Stimulated activated CD4-positive, alpha-beta T cell treated with anti-CD3 and anti-CD28 coated beads, Interleukin-1b, Interleukin-23, amount 100 ng/mL, for 24 hours (primary cell): ENCODE measurements at places on chromosomes 12 and 14.

DNA sequence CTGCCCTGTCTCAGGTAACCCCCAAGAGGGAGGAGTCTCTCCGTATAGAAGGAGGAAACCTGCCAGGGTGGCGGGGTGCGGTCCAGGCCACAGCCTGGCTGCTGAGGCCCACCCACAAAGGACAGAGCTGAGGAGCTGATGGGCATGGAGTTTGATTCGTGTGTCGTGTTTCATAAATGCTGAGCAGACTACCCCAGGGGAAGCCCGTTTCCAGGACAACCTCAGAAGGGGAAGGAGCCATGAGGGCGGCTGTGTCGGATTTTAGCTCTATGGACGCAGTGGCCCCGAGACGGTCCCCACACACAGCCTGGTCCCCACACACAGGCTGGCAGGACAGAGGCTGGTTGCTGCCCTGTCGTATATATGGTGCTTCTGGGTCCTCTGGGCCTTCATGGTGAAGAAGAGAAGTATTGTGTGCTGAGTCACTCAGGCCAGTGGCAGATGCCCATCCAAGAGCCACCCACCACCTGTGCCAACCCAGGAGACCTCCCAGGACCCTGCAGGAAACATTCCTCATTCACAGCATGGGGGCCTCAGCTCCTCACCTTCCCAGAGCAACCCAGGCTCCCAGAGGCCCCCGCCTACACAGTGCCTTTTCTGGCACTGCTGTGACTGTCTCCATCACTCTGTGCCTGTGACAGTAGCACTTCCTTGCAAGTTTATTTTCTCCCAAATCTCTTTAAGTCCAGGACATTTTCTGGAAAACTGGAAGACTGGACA lies 63.1 kb upstream of the RIN3 start:
- DNase-seq, result no peak

DNA sequence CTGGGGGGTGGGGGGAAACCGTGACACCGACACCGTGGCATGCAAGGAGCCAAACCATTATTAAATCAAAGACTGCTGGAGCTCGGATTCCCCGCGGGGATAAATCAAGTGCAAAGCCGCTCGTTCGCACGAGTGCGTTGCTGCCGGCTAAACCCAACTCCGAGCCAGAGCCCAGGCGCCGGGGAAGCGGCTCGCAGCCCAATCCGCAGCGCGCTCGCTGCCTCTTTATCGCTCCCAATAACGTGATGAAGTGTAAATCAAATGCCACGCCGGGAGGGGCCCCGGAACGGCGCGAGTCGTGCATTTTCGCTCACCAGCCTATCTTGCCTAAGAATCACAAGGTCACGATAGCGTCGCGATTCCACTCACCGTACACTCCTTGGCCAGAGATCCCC lies 1.3 kb downstream of the MDGA2 start:
- DNase-seq, result no peak

- DNase-seq, result no peak
These were observed 88.3 kb upstream of the AMN1 start for GRCh38 chr12:31817120-31817519.

DNA sequence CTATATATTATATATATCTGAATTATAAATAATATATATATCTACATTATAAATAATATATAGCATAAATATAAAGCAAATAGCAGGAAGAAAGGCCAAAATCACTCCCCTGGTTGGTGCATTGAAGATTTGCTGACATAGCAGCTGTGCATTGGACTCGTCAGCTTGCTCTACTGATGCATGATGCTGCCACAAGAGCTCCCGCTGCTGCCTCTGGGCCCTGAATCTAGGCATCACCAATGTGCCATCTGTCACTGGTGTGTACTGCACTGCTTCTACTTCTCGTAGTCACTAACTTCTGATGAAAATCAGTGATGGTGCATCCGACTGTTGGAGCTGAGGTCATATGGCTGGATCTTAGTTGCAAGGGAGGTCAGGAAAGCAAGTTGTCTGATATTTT lies 205.0 kb downstream of the ADAMTS20 start:
- DNase-seq, result no peak

GRCh38 chr14:52238682-52239081 lies 28.8 kb upstream of the PTGDR start:
- no peak for DNase-seq

- no peak for DNase-seq
These were observed 24.0 kb downstream of the SYT1 start for GRCh38 chr12:78888568-78888967.

GRCh38 chr14:58395812-58396788 lies at the start of gene TOMM20L:
TSS of gene TOMM20L (plus strand) at chr14:58395930. CDS start at chr14:58395958, 28 bp downstream.
- DNase-seq, result peak; percentile 56

GRCh38 chr12:9957834-9958233 lies 13.4 kb upstream of the CLEC12A start:
- no peak for DNase-seq

GRCh38 chr12:47312808-47313426 lies 233.2 kb upstream of the AMIGO2 start:
- DNase-seq, result no peak

DNA sequence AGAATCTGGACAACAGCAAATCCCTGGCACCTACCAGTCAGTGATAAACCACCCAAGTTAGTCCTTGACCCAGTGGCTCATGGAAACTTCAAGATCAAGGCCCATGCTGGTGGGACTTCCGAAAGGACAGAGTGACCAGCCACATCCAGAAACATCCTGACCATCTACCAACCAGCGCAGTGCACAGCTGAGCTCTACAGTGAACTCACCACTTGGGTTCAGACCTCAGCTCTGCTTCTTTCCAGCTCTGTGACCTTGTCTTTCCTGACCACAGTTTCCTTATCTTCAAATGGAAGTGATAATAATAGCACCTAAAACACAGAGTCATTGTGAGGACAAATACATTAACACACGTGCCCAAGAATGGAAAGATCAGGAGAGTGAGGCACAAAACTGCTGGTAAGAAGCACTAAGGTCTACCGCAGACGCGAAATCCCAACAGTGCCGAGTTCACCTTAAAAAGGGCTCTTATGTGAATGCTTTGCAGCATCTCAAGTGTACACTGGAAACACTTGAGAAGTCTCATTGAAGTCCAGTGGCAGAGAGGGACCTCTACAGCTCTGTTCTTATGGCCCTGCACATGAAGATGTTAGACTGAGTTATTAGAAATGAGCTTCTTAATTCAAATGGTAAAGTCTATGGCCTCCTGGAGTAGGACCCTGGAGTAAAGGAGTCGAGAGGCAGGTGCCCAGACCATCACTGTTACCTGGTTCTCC lies 128.8 kb downstream of the CCDC60 start:
- DNase-seq, result no peak

- DNase-seq, result no peak
These were observed 227.1 kb downstream of the C12orf50 start for GRCh38 chr12:87801860-87802720.

DNA sequence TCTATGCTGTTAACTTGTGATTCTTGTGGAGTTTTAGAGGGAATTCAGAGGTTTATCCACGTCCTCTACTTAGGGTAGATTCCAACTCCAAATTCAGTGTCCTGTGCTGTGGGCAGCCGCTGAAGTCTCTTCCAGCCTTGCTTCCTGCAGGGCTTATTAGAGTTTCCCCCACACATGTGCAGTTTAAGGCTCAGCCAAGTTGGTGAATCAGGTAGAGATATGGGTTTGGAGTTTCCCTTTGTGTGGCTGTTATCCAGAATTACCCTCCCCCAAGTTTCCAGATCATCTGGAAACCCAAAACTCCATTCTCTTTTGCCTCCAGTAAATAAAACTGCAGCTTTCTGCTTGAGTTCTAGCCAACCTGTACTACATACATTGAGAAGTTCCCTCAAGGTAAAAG lies 853.7 kb downstream of the GALC start:
- DNase-seq, result no peak

- no peak for DNase-seq
These were observed 26.3 kb downstream of the LRIG3 start for GRCh38 chr12:58894040-58894439.

GRCh38 chr12:65818454-65819382 lies 5.6 kb upstream of the HMGA2 start:
- DNase-seq, result no peak

DNA sequence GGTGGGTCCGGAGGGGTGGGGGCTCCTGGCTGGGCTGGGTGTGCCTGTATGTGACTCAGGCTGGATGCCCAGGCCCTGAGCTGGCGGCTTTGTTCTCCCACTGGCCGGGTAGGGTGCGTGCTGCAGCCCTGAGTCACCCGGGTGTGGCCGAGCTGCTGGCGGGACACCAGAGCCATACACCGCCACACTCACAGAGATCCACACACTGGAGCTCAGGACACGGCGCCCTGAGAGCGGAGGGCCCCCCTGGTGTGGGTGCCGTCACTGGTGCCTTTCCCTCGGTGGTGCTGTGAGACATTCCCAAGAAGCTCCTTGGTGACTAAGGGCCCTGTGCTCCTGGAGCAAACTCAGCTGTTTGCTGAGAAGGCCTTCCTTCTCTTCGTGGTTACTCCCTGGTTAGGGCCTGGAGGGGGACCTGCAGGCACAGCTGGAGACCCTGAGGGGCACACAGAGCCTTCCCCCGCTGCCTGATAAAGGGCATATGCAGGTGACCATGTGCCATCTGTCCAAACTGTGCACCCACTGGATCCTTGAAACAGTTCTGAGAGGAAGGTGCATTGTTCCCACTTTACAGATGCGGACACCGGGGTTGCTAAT lies 44.3 kb downstream of the KRT80 start:
- DNase-seq, result no peak

GRCh38 chr12:95517246-95517645 lies 34.0 kb downstream of the USP44 start:
- DNase-seq, result no peak

GRCh38 chr12:94498073-94498472 lies 38.4 kb upstream of the CEP83 start:
- no peak for DNase-seq

GRCh38 chr12:112936927-112937326 lies 1.3 kb upstream of the OAS3 start:
- no peak for DNase-seq

- no peak for DNase-seq
These were observed 2.0 kb downstream of the PAX9 start for GRCh38 chr14:36663404-36664321.

- DNase-seq, result no peak
These were observed 244.2 kb downstream of the DPF3 start for GRCh38 chr14:72649603-72650227.

DNA sequence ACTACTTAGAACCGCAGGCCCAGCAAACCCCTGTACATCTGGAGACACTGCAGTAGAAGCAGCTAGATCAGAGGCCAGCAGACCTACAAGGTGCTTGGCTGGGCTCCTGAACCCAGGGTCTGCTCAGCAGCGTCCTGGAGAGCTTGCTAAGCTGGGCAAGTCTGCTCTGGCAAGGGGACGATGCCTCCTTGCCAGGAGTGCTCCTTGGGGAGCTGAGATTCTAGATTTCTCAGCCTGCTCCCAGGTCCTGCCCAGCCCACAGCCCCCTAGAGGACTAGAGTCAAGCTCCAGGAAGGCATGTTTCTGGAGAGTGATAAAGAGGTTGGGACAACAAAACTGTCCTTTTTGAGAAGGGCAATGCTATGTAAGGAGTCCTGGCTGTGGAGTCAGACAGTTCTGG lies 60.3 kb downstream of the HSPB8 start:
- no peak for DNase-seq

GRCh38 chr12:1500095-1500801 lies 94.1 kb downstream of the FBXL14 start:
- DNase-seq, result no peak

DNA sequence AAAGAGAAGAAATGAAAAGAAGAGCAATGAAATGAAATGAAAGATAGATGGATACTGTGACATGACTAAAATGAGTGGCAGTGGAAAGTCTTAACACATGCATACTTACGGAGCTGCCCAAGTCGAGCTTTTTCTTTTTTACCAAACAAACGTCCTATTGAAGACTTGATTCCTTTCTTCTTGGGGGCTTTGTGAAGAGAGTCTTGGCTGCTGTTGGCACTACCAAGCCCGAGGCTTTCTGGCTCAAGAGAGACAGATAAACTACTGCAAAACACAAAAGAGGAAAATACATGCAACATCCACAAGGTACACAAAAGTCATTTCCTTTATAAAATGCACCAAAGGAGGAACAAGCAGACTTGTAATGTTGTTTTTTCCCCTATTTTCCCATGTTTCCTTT lies 261.2 kb downstream of the ACSS3 start:
- DNase-seq, result no peak

DNA sequence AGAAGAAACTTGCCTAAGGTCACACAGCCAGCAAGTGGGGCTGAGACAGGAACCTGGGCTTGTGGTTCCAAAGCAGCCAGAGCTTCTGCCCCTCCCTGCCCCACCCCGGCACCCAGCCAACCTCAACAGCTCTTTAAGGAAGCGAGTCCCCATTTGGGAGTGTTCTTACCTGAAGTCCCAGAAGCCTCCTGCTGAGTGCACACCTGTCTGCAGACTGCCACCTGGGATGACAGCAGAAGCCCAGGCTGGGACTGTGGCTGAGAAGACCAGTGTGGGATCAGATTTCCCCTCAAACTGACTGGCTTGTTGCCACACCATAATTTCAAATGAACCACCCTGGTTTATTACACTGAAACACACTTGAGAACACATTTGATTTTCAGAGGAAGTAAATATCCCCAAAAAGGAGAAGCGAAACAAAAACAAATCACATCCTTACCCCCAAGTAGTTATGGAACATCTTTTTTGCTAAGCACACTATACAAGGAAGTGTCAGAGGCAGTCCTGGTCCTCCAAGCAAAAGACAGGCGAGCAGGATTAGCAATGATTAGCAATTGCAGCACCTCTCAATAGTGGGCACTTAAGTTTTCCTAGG lies 6.3 kb upstream of the RIN3 start:
- no peak for DNase-seq

GRCh38 chr12:76678992-76679391 lies 84.9 kb upstream of the ZDHHC17 start:
- DNase-seq, result no peak

GRCh38 chr14:106094654-106095189 lies 568.3 kb downstream of the TMEM121 start:
- peak; percentile 60 for DNase-seq

DNA sequence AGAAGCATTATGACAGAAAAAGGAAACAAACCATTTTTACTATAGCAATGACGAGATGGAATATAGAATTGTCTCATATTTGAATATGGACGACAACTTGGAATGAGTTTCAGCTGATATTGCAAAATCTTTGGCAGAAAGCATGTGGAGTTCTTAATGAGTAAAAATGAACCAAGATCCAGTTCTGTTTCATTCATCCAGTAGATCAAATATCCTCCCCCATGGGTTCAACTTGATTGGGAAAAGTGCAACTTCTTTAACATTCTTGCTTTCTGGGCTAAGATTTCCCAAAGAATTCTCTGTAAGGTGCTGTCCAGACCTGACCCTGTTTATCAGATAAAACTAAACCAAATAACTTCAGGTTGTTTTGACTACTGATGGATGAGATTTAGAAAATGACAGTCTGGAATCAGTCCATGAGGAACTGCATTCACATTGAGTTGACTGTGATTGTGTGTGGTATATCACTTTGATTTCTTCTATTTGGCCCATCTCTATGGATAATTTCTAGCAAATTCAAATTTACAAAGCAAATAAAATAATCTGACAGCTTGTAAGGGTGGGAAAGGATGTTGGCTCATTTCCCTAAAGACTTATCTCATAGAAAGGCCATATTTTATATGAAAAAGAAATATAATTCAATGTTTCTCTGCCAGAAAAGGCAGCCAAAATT lies 267.4 kb downstream of the ADAMTS20 start:
- no peak for DNase-seq
